H1 (cell line): ENCODE measurements at places on chromosomes 6 and 20. TPM values are rescaled to one million over a fixed set of nuclear protein-coding genes. Genes with fewer than 3 reads are reported as not detected.

The TREM2 gene
- not detected in 2 replicates for total RNA-seq

The GMPR gene
- total RNA-seq, result 0.99 and 1.2 TPM in 2 replicates

The GABRR2 gene
- total RNA-seq, result not detected in 2 replicates

The FOXS1 gene
- not detected in 2 replicates for total RNA-seq

The FAM217A gene
- total RNA-seq, result not detected in 2 replicates

The CDH4 gene
- 7.4 and 7.9 TPM in 2 replicates for total RNA-seq

The PHF10 gene
- total RNA-seq, result 50.0 and 51.1 TPM in 2 replicates

The MTFR2 gene
- total RNA-seq, result 8.2 and 8.5 TPM in 2 replicates

The SIGLEC1 gene
- total RNA-seq, result not detected in 2 replicates

The MYL9 gene
- 193 TPM in 2 replicates for total RNA-seq

The PHACTR1 gene
- total RNA-seq, result 17.1 and 17.3 TPM in 2 replicates

The ENPP5 gene
- 7.6 and 7.8 TPM in 2 replicates for total RNA-seq

The NFATC2 gene
- total RNA-seq, result 0.84 and 0.91 TPM in 2 replicates

The LY86 gene
- total RNA-seq, result not detected in 2 replicates

The ENPP4 gene
- total RNA-seq, result 4.2 and 4.4 TPM in 2 replicates

The ETV7 gene
- 0.21 and 0.54 TPM in 2 replicates for total RNA-seq

The TP53TG5 gene
- total RNA-seq, result not detected in 2 replicates

The GTSF1L gene
- not detected in 2 replicates for total RNA-seq

The CCN5 gene
- not detected in 2 replicates for total RNA-seq

The RARS2 gene
- 38.5 and 40.5 TPM in 2 replicates for total RNA-seq

The ABHD16B gene
- total RNA-seq, result not detected in 2 replicates

The IL20RA gene
- 1.5 and 1.7 TPM in 2 replicates for total RNA-seq

The LRRC73 gene
- 0.26 and 0.69 TPM in 2 replicates for total RNA-seq

The TSPYL1 gene
- 77.9 and 79.1 TPM in 2 replicates for total RNA-seq

The MCCD1 gene
- total RNA-seq, result not detected in 2 replicates

The NXT1 gene
- 20.4 and 23.1 TPM in 2 replicates for total RNA-seq

The COL9A3 gene
- 76.0 and 80.1 TPM in 2 replicates for total RNA-seq

The ERVFRD-1 gene
- total RNA-seq, result not detected in 2 replicates

The C2 gene
- total RNA-seq, result 0.26 and 0.61 TPM in 2 replicates

The ZBTB46 gene
- total RNA-seq, result 21.1 and 22.4 TPM in 2 replicates

The SALL4 gene
- 231 and 235 TPM in 2 replicates for total RNA-seq

The CD2AP gene
- total RNA-seq, result 69.7 and 75.6 TPM in 2 replicates

The WTAP gene
- 112 and 120 TPM in 2 replicates for total RNA-seq

The SLC18B1 gene
- total RNA-seq, result 22.0 and 23.4 TPM in 2 replicates

The PAX1 gene
- total RNA-seq, result not detected in 2 replicates

The C6orf15 gene
- not detected in 2 replicates for total RNA-seq

The CDYL gene
- total RNA-seq, result 113 and 119 TPM in 2 replicates

The CALHM4 gene
- not detected in 2 replicates for total RNA-seq

The DOK5 gene
- 13.0 and 15.0 TPM in 2 replicates for total RNA-seq

The C6orf141 gene
- 16.1 and 17.6 TPM in 2 replicates for total RNA-seq

The MICA gene
- total RNA-seq, result 11.3 and 12.5 TPM in 2 replicates

The FAM83B gene
- total RNA-seq, result 5.7 and 6.4 TPM in 2 replicates

The RUNX2 gene
- total RNA-seq, result 1.1 and 1.2 TPM in 2 replicates

The CCN2 gene
- 105 and 107 TPM in 2 replicates for total RNA-seq

The E2F1 gene
- total RNA-seq, result 35.3 and 35.8 TPM in 2 replicates

The ATG5 gene
- total RNA-seq, result 39.0 and 39.8 TPM in 2 replicates

The RGS17 gene
- 10.7 and 12.2 TPM in 2 replicates for total RNA-seq

The PLTP gene
- 120 TPM in 2 replicates for total RNA-seq

The LBP gene
- 0.48 and 0.63 TPM in 2 replicates for total RNA-seq

The GJA10 gene
- total RNA-seq, result not detected in 2 replicates

The CLPSL2 gene
- 1.4 TPM in 2 replicates for total RNA-seq

The DEFB124 gene
- not detected in 2 replicates for total RNA-seq

The MRAP2 gene
- 4.7 and 5.0 TPM in 2 replicates for total RNA-seq

The EFCAB8 gene
- 0.20 TPM in 1 of 2 replicates, not detected in the other for total RNA-seq

The PRRT1 gene
- 2.8 TPM in 2 replicates for total RNA-seq

The OPRM1 gene
- not detected in 2 replicates for total RNA-seq

The LTB gene
- 0.43 TPM in 1 of 2 replicates, not detected in the other for total RNA-seq

The EPPIN gene
- total RNA-seq, result 0.13 TPM in 1 of 2 replicates, not detected in the other

The TMEM151B gene
- total RNA-seq, result 15.5 and 15.7 TPM in 2 replicates
